CD4-positive, alpha-beta T cell treated with Interleukin-12 subunit alpha and Interleukin-12 subunit beta, for 1 hour (primary cell): ENCODE measurements at places on chromosomes 1 and 21.
A peak's percentile ranks its signal among the peaks of the same experiment; 100 is the strongest.

- DNase-seq, result no peak
Observed at GRCh38 chr1:202974856-202975255, 7.8 kb upstream of the CYB5R1 start.

- no peak for DNase-seq
Observed at GRCh38 chr1:214198571-214198970, 82.4 kb upstream of the SMYD2 start.

DNA sequence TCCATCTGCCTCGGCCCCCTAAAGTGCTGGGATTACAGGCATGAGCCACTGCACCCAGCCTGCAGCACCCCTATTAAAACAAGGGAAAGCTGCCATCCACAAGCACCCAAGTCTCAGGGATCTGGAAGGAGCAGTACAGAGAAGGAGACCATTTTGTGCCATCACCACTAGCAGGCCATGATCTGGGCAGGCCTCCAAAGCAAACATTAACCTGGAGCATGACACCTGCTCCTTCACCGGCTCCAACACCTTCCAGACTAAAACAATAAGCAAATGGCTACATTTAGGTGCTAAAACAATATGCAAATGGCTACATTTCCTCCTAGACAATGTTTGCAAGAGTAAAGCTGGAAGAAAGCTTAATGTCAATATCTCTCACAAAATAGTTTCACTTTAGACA is 16.7 kb downstream of the MEAF6 start:
- no peak for DNase-seq

DNA sequence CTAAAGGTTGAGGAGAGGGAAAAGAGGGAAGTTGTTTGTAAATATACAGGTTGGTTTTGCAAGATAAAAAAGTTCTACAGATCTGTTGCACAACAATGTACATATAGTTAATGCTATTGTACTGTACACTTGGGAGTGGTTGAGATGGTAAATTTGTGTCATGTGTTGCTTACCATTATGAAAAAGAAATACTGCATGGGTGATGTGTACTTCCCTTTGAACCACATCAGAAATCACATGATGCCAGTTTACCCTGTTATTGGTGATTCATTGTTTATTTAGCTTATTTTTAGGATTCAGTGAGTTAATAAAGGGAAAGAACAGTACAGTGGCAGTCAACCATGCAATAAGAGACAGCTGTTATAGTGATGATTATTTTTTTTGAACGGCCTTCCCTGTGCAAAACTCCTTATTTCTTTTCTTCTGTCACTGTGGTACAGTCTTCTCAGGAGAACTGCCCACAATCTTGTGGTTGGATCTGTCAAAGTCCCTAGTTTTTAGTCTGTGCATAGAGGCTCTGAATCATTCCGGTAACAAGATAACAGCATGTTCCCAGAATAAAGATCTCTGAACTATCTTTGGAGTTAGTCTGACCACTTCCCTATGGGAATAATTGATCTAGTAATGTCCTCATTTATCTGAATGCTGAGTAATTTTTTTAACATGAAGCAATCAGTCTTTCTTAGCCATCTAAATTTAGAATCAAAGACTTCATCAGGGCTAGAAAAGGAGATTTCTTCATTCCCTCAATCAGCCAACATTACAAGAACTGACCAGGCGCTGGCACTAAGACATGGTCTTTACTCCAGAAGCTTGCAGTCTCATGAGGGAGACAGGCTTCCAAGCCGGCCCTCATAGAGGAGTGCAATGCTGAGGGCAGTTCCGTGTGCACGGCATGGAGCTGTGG is 84.2 kb downstream of the SH3GLB1 start:
- DNase-seq, result no peak

DNA sequence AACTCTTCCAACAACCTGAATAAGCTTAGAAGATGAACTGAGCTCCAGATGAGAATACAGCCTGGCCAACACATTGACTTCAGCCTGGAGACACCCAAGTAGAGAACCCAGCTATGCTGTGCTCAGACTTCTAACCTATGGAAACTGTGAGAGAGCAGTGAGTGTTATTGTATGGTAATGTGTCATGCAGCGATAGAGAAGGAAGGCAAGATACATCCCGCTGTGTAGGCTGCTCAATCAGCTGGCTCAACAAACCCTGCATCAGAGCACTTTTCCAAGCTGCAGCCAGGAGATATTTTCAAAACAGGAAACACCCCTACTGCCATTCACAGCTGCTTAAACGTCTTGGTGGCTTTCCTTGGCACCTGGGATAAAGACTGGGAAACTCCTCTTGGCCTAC is 321.3 kb downstream of the SIPA1L2 start:
- no peak for DNase-seq

GRCh38 chr1:30385246-30385995 is 338.0 kb downstream of the MATN1 start:
- no peak for DNase-seq

GRCh38 chr1:12136916-12137610 is 29.7 kb upstream of the TNFRSF1B start:
- DNase-seq, result no peak

GRCh38 chr1:39898648-39899603 is 2.8 kb downstream of the MYCL start:
- no peak for DNase-seq

DNA sequence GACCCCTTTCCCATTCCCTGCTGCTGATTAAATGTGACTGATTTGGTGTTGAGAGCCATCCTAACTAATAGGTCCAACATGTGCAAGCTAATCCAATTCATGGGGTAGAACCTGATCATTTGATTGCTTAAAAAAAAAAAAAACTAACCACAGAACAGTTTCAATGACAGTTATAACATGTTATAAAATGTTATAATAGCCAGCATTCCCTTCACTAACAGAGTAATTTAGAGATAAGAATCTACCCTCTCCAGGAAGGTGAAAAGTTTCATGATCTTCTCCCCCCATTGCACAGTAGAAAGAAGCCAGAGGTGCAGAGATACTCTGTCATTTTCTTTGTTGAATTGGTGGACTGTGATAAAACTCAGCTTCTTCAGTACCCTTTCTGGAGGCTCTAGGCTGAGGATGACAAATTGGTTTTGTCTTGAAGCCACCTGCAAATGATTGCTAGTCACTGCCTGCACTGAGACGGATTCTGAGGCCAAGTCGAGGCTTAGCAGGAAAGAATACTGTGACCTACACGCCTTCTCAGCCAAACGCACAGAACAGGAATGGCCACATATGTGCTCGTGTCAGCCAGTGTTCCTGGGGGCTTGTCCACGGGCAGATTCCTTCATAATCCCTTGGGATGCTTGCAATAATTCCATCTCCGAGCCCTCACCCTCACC is 215.7 kb upstream of the IRF2BP2 start:
- DNase-seq, result no peak

GRCh38 chr1:16938351-16939321 is 16.9 kb downstream of the CROCC start:
- DNase-seq, result no peak

- DNase-seq, result peak; percentile 24
Observed at GRCh38 chr1:9561429-9561828, 22.2 kb downstream of the SLC25A33 start.

DNA sequence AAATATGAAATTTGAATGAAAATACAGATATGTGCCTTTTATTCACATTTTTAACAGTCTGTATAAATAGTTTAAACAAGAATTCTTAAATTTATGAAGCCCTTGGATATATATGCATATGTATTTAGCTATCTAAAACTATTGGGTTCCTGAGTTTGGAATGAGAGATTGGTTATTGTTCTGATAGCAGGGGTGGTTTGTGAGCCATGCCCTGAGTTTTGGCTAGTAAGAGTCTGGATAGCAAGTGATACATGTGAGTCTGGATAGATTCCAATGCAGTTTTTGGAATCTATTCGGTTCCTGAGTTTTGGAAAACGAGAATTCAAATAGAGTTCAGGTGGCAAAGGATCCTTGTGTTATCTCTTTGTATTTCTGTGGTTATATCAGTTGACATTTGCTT is 2.8 kb downstream of the MAN1A2 start:
- DNase-seq, result no peak

- no peak for DNase-seq
Observed at GRCh38 chr1:216045400-216045799, 377.8 kb downstream of the USH2A start.

DNA sequence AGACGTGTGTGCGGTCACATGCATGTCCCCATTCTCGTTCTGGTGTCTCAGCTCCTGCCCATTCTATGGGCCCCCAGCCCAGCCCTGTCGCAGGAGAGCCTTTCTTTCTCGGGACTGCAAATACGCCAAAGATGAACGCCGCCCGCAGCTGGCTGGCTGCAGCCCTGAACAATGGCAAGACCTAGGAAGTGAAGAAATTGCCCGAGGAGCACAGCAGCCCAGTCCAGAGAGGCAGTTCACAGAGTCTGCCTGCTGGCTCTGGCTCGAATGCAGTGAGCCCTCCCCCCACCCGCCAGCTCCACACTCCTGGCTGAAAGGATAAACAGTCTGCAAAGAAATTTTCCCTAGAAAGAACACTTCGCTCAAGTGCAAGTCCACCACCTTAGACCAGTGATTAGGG is 23.3 kb downstream of the PAX7 start:
- DNase-seq, result no peak

DNA sequence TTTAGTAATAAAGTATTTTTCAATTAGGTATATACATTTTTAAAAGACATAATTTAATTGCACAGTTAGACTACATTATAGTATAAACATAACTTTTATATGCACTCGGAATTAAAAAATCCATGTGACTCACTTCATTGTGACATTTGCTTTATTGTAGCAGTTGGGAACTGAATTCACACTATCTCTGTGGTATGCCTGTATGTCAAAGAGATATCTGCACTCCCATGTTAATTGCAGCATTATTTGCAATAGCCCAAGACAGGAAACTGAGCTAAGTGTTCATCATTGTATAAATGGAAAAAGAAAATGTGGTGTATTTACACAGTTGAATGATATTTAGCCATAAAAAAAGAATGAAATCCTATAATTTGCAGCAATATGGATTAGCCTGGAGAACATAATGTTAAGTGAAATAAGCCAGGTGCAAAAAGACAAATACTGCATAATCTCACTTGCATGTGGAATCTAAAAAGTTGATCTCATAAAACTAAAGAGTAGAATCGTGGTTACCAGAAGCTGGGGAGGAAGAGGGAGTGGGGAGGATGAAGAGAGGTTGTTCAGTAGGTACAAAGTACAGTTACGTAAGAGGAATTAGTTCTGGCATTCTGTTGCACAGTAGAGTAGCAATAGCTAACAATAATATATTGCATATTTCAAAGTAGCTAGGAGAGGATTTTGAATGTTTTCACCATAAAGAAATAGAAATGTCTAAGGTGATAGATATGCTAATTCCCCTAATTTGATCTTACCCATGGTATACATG is 64.8 kb downstream of the DPT start:
- no peak for DNase-seq

- no peak for DNase-seq
Observed at GRCh38 chr1:170067253-170067819, 7.2 kb downstream of the KIFAP3 start.

DNA sequence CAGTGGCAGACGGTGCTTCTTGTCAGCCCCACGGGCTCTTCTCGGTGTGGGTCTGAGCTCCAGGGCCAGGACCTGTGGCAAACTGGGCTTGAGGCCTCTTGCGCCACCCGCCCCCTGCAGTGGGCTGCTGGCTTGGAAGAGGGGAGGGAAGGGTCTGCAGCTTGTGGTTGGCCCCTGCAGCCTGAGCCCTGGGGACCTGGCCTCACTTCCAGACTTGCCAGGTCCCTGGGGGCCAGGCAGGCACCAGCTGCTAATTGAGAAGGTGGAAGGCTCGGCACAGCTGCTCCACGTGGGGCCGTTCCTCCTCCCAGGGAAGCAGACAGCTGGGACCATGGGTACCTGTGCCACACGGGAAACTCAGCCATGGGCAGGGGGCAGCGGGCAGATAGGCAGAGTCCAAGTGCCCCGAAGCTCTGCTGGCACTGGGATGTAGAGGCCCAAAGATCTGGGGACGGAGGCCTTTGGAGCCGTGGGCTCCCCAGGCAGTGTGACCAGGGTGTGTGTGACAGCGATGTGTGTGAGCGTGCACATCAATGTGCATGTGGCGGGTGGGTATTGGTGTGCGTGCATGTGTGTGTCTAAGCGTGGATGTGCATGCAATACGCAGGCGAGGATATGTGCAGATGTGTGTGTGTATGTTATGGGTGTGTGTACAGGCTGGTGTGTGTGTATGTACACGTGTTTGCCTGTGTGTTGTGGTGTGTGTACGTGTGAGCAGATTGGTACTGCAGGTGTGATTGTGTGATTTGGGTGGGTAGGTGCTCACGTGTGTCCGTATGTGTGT is 39.3 kb downstream of the TP73 start:
- DNase-seq, result no peak

- no peak for DNase-seq
Observed at GRCh38 chr1:74963120-74963519, 171.1 kb upstream of the LHX8 start.

- no peak for DNase-seq
Observed at GRCh38 chr1:236844499-236845271, 49.6 kb downstream of the MTR start.

DNA sequence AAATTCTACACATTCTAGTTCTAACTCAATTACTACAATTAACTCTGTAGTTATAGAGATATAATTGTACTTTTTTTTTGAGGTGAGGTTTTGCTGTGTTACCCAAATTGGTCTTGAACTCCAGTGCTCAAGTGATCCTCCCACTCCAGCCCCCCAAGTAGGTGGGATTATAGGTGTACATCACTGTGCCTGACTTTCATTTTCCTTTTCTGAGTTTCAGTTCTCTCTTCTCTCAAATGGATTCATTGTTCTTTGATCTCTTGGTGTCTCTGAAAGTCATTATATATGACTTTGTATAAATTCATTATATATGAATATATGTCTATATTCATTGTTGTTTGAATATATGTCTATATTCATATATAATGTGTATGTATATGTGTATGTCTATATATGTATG is 74.0 kb upstream of the GALNT2 start:
- no peak for DNase-seq

- DNase-seq, result no peak
Observed at GRCh38 chr1:245255783-245256182, 101.0 kb downstream of the KIF26B start.

DNA sequence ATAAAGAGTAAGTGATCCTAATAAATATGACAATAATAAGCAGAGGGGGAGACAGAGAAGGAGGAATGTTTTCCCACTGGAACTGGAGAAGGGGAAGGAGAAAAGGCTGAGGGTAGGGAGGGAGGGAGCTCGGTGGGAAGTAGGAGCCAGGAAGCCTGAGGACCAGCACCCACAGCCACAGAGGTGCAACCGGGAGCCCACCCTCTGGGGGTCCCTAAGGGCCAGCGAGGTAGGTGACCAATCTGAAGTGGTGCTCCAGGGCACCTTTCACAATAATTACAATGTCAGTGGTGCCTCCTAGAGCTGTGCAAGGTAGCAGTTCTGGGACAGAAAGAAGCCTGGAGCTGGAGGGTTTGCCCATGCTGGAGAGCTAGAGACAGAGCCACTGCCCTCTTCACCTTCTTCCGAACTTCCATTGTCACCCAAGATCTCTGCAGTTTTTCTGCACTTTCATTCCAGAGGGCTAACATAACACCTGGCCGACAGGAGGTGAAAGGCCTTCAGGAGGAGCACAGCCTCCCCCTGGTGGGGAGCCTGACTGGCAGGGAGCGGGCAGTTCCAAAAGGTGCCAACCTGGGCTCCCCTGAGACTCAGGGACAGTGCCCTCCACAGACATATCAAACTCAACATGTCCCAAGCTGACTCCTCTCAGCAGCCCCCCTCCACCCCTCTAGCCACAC is 4.1 kb upstream of the AHCYL1 start:
- DNase-seq, result peak; percentile 34

GRCh38 chr1:21672478-21673276 is 3.5 kb upstream of the RAP1GAP start:
- DNase-seq, result no peak

GRCh38 chr1:91201176-91201575 is 179.3 kb upstream of the ZNF644 start:
- no peak for DNase-seq

GRCh38 chr1:34682452-34683223 is 72.2 kb upstream of the GJB5 start:
- no peak for DNase-seq

GRCh38 chr1:197319631-197320030 is 51.6 kb downstream of the CRB1 start:
- peak; percentile 9 for DNase-seq
